Activated T-cell treated with anti-CD3 and anti-CD28 coated beads for 48 hours (primary cell): ENCODE measurements at places on chromosomes 5 and 9.

GRCh38 chr5:169801324-169801777 is 164.3 kb downstream of the DOCK2 start:
- DNase-seq = no peak

- no peak for DNase-seq
These were observed 592.9 kb downstream of the SEMA5A start for GRCh38 chr5:8953016-8953415.

- DNase-seq = no peak
These were observed 46.8 kb downstream of the CYSTM1 start for GRCh38 chr5:140221697-140222223.

- DNase-seq = no peak
These were observed 195.0 kb downstream of the ARHGEF28 start for GRCh38 chr5:73821003-73821402.
